NCI-H774 (cell line): ENCODE measurements at places on chromosomes 7 and 10.

DNA sequence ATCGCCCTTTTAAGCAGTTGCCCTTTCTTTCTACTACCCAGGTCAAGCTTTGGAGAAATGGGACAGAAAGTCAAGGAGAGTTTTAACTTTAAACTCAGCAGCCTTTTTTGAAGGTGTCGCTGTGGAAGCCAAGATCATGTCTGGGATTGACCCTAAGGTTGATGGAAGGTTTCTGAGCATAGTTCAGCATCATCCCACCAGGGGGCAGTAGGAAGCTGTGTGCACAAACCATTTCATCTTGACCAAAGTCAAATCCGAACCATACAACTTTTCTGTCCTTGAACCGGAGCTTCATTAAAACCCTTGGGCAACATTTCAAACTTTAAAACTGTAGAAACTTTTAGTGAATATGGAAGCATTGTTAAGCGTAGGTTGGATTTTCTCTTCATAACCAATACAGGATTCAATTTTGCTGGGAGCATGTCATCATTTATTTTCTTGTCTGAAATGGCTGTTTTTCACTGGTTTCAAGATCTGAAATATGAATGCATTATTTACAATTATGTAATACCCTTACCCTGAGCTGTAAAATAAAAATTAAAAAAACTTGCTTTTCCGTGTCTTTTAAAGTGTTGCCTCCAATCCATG lies 214.4 kb upstream of the KIAA1217 start:
- peak; percentile 6 for DNase-seq

- DNase-seq = no peak
Observed at GRCh38 chr10:70683940-70684339, 11.6 kb downstream of the ADAMTS14 start.

- DNase-seq = no peak
Observed at GRCh38 chr10:88660598-88660884, 3.7 kb upstream of the LIPF start.

GRCh38 chr10:53009961-53010907 lies 237.7 kb upstream of the MBL2 start:
- DNase-seq = peak; percentile 59

DNA sequence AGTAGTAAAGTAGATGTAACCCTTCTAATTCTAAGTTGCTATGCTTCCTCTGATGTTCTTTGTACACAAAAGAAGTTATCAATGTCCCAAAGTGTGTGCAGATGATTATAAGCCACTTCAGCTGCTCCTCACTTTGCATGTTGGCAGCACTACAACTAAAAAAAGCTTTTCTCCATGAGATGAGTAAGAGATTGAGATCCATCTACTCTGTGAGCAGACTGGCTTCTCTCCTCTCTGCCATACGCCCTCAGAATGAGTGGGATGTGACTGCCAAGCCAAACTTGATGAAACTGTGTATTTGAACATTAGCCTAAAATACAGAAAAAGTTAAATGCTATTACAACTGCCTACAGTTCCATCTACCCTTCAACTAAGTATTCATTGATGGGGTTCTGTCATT lies 102.9 kb upstream of the ETV1 start:
- DNase-seq = no peak

DNA sequence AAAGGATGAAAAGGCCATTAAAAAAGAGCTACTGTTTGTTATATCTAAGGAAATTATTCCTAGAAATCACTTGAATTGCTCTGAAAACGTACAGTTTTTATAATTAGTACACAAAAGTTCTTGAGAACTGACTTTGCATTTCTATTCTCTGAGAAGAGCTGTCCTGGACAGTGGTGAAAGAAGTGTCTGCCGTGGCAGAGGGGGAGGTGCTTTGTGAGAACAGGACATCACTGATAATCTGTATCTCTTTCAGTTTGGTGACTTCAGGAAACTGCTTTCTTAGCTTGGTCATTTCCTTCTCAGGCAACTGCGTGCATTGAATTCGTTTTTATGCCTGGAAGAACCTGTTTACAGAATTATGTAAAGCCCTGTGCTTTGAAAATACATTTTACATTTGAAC lies 52.1 kb downstream of the POLL start:
- DNase-seq = no peak

DNA sequence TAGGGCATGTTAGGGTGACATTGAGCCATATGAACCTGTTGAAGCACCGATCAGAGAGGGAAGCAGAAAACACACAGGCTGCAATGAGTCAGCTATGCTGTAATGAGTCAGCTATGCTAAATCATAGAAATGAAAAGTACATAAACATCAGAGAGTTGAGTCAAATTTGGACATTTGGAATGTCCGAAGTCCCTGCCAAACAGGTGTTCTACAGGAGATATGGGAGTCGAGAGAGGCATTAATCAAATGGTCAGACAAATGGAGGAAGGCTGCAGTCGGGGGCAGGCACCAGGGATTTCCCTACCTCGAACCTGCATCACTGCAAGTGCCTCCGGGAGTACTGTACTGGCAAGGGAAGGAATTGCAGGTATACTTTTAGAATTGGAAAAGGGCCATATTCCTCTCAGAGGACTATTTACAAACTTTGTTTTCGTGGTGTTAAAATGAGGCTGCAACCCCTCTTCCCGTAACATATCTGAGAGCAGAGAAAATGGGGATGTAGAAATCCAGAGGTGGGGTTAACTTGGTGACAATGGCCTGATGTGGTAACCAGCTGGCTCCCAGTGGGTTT lies 8.8 kb upstream of the ZC3HAV1 start:
- peak; percentile 23 for DNase-seq

GRCh38 chr7:68422281-68422680 lies 1176.0 kb upstream of the AUTS2 start:
- no peak for DNase-seq

DNA sequence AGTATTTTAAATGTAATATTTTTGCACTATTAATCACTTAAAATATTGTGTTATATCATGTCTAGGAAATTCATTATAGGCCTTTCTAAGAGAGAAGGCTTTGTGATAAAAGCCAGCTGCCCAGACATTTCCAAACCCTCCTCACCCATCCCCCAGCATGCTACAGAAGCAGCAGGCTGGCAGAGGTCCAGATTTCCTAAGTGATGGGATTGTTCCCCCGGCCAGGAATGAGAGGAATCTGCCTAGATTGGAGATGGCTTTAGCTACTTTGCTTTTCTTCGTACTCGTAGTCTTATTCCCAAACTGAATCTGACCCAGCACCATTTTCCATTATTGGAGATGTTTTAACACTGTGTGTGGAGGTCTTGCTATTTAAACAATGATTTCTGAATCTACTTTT lies 29.4 kb downstream of the CDK14 start:
- no peak for DNase-seq
